ENCODE measurements at places on chromosomes 1 and 21. TPM values are rescaled to one million over a fixed set of nuclear protein-coding genes. Genes with fewer than 3 reads are reported as not detected.

RCSD1 gene
- 0.06 TPM for total RNA-seq

VHLL gene
- 0.34 TPM for total RNA-seq

RGS8 gene
- 0.99 TPM for total RNA-seq

- no peaks in the 10 kb centered on the region for H3K36me3 ChIP-seq
- H3K4me3 ChIP-seq = no peak overlapping the region
- no peaks in the 10 kb centered on the region for H3K4me1 ChIP-seq
- no peak overlapping the region for H3K27ac ChIP-seq
These were observed 126.3 kb downstream of the HIVEP3 start for GRCh38 chr1:41792485-41792770.
